RKO (cell line): ENCODE measurements at places on chromosomes 5 and 9.

DNA sequence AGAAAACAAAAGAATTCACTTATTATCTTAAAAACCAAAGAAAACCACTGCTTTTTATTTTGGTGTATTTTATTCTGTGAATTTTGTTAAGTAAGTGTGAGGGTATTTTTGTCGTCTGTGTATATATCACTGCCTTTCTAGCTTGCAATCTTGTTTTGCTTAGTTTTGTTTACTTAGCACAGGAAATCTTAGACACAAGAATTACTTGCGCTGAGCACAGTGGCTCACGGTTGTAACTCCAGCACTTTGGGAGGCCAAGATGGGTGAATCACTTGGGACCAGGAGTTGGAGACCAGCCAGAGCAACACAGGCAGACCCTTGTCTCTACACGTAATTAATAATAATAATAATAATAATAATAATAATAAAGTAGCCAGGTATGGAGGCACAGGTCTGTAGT, 230.3 kb downstream of the PAPPA start:
- DNase-seq, result no peak

DNA sequence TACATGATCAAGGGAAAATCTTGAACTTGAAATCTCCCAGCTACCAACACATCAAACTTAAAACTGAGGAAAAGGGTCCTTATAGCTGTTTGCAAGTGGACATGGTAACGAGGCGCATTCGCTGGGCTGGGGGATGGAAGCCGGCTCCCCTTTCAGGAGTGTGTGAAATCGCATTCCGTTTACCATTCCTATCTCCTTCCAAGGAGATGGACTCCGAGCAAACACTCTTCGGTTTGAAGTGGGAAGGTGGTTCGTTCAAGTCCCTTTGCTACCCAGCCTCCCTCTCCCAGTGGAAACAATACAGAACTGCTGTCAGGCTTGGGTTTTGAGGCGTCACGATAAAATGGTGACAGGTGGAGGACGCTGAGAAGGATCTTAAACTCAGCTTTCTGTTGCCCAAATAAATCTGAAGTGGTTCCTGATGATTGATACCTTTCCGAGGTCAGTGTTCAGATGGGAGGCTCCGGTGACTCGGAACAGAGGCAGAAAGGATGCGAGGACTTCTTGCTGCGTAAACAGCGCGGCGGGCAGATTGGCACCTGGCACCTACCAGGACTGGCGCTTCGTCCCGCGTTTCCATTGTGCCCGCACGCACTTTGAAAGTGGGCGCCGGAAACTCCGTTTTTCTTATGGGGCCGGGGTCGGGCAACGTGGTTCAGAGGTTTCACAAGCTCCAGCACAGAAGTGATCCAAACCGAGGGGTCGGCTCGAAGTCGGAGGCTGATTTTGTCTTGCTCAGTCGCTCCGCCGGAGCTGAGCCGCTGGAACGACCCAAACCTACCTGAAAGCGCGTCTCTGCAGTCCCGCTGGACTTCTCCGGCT, 7.0 kb downstream of the MSX2 start:
- no peak for DNase-seq

DNA sequence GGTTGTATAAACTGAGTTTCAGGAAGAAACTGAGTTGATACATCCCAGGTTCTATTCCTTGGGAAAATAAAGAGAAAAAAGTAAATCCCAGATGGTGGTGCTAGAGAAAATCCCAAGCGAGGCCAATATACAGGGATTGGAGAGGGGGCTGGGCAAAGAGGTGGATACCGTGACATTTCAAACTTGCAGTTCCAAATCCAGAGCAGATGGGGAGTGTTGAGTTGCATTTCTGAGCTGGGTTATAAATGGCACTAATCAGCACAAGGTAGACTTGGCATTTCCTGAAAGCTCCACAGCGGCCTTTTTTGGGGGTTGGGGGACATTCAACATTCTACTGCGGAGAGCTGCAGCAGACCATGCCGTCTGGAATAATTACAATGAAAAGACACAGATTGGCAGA, 224.4 kb downstream of the NXNL2 start:
- no peak for DNase-seq

DNA sequence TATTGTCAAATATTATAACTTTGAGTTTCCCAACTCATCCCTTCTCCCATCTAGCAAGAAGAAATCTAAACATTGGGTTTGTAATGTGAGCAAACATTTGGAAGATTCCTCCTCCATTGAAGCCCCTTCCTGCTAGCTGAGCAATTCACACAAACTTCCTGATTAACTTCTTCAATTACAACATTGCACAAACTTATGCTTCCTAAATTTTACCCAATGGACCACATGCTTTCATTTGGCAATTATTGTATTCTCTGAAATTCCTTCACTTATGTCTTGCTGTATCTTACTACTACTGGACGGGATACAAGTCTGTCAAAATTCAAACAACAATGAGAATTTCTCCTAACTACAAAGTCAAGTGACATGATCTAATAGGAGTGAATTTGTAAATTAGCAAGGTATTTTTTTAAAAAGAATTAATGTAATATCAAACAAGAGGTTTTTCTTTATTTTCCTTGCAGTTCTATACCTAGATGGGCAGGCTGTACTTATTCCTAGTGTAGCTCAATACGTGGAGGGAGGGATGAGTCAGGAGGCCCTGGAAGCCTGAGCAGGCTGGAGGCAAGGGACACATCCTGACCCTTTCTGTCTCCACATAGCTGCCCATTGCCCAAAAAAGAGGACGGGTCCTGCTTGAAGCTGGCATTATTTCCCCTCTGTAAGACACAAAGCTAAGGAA, 11.8 kb upstream of the IFNW1 start:
- peak; percentile 56 for DNase-seq

- no peak for DNase-seq
These were observed 59.7 kb downstream of the HMHB1 start for GRCh38 chr5:143871672-143872071.
